ENCODE measurements at places on chromosomes 6 and 20.

- peak; percentile 61 for DNase-seq
Observed at GRCh38 chr6:129686941-129687627, 22.9 kb downstream of the ARHGAP18 start.

- DNase-seq: peak; percentile 55
Observed at GRCh38 chr20:38725148-38725901, 1.0 kb downstream of the SLC32A1 start.

DNA sequence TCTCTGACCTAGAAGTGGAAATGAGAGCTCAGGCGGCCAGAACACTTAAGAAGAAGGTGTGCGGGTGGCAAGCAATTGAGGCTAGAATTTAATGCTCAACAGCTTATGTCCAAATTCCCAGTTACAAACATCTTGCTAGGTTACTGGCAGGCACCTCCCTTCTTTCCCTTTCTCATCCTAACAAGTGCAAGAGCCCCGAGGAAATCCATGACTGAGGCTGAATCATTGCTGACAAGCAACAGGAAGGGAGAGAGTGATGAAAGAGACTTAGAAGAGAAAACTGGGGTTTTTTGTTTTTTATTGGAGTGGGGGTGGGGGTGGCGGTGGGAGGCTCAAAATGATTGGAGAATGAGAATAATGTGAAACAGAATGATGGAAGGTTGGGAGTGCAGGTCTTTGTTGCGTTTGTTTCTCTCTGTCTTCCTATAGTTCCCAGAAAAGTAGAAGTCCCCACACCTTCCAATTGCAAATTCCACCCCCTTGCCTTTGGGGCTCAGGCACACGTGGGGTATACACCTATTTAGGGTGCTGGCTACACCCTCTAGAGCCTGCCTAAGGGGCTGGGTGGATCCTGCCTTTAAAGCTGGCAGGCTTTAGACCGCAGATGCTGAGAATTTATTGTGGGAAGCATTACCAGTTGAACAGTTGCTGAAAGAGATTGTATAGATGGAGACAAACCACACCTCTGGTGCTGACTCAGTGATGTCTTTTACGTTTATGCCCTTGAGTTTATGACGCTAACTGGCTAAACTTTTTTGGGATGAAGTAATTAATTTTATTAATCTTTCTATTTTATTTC, 1.4 kb downstream of the FAM83B start:
- no peak for DNase-seq

GRCh38 chr20:47558295-47559066, 56.8 kb downstream of the NCOA3 start:
- no peak for DNase-seq
